ENCODE measurements at places on chromosomes 1 and 21. TPM values are rescaled to one million over a fixed set of nuclear protein-coding genes. Genes with fewer than 3 reads are reported as not detected.

VCAM1 gene
- not detected for total RNA-seq

BARHL2 gene
- not detected for total RNA-seq

SPATA21 gene
- not detected for total RNA-seq

C8A gene
- total RNA-seq: not detected

SERPINC1 gene
- not detected for total RNA-seq

SKI gene
- 16.0 TPM for total RNA-seq

TRIM67 gene
- total RNA-seq: not detected
